Substantia nigra (tissue), 51 donors: ENCODE measurements at places on chromosomes 6 and 20.

DNA sequence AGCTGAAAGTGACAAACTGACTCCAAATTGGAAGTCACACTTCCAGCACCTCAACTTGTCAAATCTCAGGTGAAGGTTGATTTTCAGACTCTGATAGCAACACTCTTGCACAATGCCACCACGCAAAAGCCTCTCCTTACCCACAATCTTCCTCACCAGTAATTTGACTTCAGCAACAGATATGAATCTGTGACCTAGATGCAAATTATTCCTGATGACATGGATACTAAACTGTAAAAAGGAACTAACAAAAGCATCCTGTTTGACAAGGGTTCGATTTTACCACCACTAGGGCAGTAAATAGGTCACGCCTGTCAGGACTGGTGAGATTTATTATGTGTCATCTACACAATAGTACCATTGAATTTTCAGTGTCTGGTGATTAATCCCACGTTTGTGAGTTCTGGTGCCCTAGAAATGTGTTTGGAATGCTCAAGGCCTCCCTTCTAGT lies 134.4 kb upstream of the COL21A1 start:
- no peak for DNase-seq

GRCh38 chr6:30752157-30752927 lies 8.0 kb upstream of the IER3 start:
- no peak for DNase-seq

GRCh38 chr20:53210041-53210440 lies 237.9 kb downstream of the TSHZ2 start:
- DNase-seq, result no peak

GRCh38 chr6:25315194-25316177 lies 36.3 kb downstream of the CARMIL1 start:
- DNase-seq, result no peak

DNA sequence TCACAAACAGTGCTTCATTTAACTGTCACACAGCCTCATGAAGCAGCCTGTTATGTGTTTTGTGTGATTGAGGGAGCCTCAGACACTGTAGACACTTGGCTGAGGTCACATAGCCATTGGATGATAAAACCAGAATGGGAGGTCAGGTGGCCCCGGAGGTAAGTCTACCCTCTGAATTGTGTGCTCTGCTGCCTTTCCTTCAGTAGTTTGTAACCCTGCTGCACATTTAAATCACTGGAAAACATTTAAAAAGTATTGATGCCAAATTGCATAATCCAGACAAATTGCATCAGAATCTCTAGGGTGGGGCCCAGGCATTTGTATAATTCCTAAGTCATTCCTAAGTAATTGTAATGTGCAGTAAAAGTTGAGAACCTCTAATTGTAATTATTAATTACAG lies 85.2 kb upstream of the ECI2 start:
- DNase-seq, result no peak

DNA sequence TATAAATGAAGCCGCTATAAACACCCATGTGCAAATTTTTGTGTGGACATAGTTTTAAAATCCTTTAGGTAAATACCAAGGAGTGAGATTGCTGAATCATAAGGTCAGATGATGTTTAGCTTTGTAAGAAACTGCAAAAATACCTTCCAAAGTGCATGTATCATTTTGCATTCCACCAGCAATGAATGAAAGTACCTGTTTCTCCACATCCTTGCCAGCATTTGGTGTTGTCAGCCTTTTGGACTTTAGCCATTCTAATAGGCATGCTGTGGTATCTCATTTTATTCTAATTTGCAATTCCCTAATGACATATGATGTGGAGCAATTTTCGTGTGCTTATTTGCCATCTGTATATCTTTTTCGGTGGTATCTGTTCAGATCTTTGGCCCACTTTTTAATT lies 93.7 kb downstream of the GCLC start:
- no peak for DNase-seq

GRCh38 chr6:166494757-166495486 lies 91.6 kb downstream of the RAMACL start:
- DNase-seq, result peak; percentile 71

DNA sequence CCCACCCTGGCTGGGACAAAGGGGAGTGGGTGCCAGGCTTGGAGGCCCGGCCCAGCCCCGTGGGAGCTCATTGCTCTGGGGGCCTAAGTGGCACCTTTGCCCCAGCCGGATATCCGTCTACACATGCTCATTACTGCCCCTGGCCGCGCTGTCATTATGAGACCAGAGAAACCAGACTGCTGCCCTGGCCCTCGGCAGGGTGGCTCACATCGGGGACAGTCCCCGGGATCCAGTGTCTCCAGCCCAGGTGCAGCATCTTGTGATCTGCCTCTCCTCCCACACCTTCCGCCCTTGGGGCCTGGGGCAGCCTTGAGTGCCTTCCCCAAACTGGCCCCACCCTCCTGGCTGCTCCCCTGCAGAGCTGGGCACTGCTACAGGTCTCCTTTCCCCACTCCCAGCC lies 4.9 kb downstream of the SRMS start:
- DNase-seq, result no peak

DNA sequence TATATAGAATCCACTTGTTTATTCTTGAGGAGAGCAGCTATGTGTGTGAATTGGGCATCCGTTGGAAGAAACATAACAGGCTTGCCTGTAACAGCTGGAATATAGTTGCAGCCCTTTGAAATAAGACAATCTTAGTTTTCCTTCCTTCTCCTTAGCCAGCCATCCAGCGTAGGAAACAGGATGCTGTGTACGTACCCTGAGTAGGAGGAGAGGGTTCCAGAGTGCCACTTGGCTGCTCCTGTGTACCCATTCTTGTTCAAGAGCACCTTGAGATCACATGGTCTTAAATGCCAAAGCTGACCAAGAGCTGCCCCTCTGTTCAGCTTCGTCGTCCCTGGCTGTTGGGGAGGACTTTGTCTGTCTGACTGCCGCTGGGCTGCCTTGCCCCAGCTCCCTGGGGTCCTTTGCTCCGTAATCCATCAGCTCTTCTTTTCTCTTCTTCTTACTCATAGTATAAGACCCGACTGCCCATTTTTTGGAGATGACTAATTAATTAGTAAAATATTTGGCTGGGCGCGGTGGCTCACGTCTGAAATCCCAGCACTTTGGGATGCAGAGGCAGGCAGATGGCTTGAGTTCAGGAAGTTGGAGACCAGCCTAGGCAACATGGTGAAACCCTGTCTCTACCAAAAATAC lies 49.0 kb downstream of the RREB1 start:
- no peak for DNase-seq

- DNase-seq, result peak; percentile 12
Measured at GRCh38 chr20:40160097-40160550, 528.9 kb downstream of the MAFB start.

DNA sequence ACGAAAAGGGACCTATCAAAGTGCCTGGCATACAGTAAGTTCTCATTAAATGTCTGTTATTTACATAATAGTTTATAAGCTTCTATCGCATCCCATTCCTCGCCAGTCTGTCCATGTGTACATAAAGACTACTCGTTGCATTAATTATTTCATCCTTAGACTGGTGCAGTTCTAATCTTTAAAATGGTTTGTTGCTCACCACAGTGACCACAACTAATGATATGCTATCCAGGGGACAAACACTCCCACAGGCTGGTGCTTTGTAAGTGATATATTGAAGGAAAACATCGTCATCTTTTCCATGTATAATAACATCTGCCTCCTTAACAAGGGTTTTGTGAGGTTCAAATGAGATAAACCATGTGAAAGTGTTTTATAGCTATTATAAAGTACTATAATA lies 39.0 kb upstream of the HBS1L start:
- no peak for DNase-seq

DNA sequence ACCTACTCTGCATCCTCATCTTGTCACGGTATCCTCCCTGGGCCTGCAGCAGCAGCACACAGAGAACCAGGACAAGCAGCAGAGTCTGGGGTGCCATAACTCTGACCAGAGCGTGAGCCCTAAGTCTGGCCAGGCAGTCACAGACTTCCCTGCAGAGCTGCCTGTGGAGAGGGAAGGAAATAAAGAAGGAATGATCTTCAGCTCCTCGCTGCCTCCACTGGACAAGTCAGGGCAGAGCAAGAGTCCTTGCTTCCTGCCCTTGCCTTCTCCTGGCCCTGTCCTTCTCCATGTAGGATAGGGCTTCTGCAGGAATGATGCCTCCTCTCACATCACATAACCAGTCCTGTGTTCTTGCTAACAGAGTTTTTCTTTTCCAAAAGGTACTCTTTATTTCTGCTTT lies 15.9 kb upstream of the WFDC11 start:
- DNase-seq, result no peak

DNA sequence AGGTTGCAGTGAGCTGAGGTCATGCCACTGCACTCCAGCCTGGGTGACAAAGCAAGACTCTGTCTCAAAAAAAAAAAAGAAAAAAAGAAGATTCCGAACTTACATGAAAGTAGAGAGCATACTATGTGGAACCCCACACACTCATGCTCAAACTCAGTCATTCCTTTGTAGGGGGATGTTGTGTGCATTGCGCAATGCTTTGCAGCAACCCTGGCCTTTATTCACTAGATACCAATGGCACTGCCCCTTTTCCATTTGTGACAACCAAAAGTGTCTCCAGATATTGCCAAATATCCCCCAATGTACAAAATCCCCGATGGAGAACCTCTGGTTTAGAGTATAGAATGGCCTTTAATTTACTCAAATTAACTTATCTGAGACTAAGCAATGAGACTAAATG lies 158.6 kb downstream of the GJA1 start:
- DNase-seq, result no peak

GRCh38 chr6:107600936-107601335 lies 111.0 kb downstream of the SOBP start:
- DNase-seq, result no peak

DNA sequence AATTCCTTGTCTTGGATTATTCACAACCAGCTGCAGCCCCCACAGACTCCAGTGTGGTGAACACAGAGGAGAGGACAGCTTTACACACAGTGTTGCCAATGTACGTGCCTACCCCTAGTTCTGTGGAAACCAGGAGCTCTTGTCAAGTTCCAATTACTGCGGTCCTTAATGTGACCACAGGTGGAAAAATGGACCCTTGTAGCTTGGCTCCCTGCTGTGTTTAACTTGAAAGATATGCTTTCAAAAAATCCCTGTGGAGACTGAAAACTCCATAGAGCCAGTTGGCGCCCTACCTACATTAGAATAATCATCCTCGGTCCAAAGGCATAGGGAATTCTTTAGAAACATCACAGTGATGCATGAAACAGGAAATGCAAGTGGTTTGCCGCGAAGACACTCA lies 118.3 kb upstream of the SLC22A23 start:
- DNase-seq, result no peak

DNA sequence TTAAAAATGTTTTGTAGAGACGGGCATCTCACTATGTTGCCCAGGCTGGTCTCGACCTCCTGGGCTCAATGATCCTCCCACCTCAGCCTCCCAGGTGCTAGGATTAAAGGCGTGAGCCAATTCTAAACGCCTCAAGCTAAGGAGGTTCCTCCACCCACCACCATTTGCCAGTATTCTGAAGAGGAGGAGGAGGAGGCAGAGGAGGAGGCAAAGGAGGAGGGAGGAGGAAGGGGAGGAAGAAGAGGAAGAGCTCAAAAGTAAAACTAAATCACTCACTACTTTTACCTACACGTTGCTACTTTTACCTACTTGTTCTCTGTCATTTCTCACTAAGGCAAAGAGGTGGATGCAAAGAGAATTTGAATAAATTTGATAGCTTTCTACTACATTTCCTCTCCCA lies 63.6 kb upstream of the ARID1B start:
- no peak for DNase-seq

DNA sequence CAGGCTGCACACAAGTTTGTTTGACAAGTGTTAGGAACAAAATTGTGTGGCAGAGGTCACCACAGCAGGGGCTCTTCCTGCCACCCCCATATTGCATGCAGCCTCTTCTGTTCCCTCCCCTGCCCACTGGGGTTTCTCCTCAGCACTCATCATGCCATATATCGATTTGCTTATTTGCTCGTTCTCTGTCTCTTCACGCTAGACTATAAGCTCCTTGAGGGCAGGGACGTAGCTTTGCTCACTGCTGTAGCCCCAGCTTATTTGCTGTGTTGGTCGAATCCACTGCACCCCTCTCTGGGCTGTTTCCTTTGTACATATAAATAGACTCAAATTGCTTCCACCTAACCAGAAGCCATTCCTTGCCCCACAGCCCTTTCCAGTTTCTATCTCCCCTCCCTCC lies 19.6 kb downstream of the MAS1 start:
- DNase-seq, result no peak

GRCh38 chr6:150145427-150145826 lies 2.6 kb downstream of the PPP1R14C start:
- no peak for DNase-seq

GRCh38 chr20:23205611-23206041 lies 119.5 kb upstream of the CD93 start:
- DNase-seq, result peak; percentile 65
